ENCODE measurements at places on chromosomes 4 and X.

- no peak for DNase-seq
Measured at GRCh38 chr4:111546881-111547280, 598.4 kb upstream of the FAM241A start.

DNA sequence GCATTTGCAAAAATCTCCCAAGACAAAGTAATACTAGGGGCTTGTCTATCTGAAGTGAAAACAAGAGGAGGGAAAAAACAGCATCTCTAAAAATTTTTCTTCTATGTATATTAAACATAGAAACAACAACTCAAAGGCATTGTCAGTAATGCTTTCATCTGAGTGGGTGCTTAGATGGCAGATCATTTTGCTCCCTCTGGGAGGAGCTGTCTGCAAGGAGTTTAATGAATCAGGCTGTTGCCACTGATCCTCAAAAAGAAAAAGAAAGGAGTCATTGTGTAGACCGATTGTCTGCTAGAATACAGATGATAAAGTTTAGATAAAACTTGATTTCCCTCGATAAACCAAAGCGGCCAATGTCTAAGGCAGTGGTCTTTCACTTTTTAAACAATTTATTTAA is 49.7 kb upstream of the KLHL8 start:
- DNase-seq, result no peak

DNA sequence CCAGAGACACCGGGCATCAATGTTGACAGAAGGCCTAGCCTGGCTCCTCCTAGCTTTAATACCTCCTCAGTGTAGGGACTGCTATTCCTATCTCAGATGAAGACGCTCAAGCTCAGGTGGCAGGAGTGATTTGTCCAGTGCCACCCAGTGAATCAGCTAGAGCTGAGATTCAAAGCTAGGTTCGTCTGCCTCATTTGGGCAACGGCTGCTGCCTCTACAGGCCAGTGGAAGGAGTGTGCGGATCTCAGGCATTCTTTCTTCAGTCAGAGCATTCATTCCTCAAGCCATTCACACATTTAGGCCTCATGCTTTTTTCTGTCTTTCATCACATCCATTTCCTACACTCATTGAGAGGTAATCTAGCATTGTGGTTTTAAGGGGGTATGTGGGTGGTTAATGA is 7.3 kb downstream of the TSR2 start:
- no peak for DNase-seq

DNA sequence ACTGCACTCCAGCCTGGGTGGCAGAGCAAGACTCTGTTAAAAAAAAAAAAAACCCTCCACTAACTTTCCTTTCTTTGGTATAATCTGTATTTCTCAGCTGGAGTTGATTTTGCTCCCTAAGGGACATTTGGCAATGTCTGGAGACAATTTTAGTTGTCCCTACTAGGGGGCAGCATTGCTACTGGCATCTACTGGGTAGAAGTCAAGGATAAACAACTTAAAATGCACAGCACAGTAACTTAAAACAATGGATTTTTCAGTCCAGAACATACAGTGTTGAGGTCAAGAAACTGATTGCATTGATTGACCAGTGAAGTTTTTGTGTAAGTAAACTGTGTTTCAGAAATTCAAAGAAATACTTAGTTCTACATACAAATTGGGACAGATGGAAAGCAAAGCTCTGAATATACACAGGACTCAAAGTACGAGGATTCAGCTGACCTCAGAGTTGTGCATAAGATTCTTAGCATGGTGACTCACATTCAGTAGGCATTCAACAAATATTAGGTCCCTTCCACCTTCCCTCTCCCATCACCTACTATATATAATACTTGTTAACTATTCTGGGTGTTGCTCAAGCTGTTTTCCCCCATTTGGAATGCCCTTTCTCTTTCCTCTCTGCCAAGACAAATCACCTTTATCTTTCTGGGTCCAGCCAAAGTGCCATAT is 8.8 kb downstream of the DDX53 start:
- DNase-seq, result no peak

DNA sequence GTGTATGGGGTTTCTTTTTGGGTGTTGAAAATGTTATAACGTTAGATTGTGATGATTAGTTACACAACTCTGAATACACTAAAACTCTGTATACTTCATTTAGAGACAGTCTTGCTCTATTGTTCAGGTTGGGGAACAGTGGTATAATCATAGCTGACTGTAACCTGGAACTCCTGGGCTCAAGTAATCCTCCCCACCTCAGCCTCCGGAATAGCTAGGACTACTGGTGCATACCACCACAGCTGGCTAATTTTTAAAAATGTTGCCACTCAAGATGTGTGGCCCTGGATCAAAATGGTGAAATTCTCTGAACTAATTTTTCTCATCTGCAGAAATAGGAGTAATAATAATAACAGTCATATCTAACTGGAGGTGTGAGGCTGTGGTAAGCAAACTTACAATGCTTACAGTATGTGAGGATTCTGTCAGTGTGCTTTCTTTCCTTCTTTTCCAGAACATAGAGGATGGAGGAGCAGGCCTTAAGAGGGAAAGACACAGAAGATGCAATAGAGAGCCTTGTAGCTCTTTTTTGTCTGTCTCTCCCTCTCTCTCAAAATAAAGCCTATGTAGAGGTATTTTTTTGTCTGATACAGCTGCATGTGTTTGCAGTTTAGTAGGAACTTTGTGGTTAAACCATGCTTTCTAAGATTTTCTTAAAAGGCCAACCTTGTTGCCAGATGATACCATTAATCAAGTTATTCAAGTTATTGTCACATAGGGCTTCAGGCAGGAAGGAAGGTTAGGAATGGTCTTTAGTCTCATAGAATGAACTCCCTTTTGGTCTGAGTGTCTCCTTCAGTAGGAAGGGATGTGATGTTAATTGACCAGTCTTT is 7.5 kb downstream of the ADD1 start:
- no peak for DNase-seq

- no peak for DNase-seq
Measured at GRCh38 chrX:1421433-1422134, 29.7 kb upstream of the SLC25A6 start.

DNA sequence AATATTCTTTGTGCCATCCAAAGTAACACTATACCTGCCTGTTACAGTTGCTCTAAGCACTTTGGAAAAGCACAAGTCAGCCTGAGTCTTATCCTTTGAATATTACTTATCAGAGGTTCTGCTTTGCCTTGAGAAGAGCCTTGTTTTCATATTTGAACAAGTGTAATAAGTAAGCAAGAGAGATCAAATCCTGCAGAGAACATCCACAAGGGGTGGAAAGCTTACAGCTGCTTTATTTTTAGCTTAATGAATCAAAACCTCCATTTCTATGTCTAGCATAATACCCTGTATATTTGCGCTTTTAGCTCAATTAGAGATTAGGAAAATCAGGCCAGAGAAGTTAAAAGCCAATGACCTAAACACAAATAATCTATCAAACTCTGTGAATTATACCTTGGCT is 139.8 kb downstream of the CDS1 start:
- DNase-seq, result no peak

- DNase-seq, result no peak
Measured at GRCh38 chr4:69075061-69075792, 21.0 kb upstream of the UGT2B7 start.

GRCh38 chr4:141840299-141840986 is 204.1 kb downstream of the IL15 start:
- no peak for DNase-seq

GRCh38 chrX:26649534-26649933 is 433.6 kb downstream of the MAGEB5 start:
- no peak for DNase-seq

DNA sequence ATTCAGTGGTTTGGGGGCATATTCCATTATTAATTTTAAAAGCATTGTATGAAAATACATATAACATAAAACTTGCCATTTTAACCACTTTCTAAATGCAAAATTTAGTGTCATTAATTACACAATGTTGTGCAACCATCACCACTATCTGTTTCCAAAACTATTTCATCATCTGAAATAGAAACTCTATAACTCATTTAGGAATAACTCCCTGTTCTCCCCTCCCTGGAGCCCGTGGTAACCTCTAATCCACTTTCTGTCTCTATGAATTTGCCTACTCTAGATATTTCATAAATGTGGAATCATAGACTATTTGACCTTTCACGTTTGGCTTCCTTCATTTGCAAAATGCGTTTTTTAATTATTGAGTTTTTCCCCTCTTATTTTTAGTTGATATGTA is 101.4 kb upstream of the GPC4 start:
- no peak for DNase-seq

- DNase-seq, result no peak
Measured at GRCh38 chrX:153644356-153645125, 2.5 kb upstream of the DUSP9 start.

GRCh38 chr4:122810669-122811068 is 16.0 kb upstream of the FGF2 start:
- no peak for DNase-seq

All from effector CD4-positive, alpha-beta T cell (primary cell).